ENCODE measurements at places on chromosomes 11 and 22.

- no peak for DNase-seq
These were observed 1.2 kb downstream of the ATXN10 start for GRCh38 chr22:45672564-45673481.

- no peak for DNase-seq
These were observed 70.2 kb upstream of the TP53AIP1 start for GRCh38 chr11:129012880-129013279.

DNA sequence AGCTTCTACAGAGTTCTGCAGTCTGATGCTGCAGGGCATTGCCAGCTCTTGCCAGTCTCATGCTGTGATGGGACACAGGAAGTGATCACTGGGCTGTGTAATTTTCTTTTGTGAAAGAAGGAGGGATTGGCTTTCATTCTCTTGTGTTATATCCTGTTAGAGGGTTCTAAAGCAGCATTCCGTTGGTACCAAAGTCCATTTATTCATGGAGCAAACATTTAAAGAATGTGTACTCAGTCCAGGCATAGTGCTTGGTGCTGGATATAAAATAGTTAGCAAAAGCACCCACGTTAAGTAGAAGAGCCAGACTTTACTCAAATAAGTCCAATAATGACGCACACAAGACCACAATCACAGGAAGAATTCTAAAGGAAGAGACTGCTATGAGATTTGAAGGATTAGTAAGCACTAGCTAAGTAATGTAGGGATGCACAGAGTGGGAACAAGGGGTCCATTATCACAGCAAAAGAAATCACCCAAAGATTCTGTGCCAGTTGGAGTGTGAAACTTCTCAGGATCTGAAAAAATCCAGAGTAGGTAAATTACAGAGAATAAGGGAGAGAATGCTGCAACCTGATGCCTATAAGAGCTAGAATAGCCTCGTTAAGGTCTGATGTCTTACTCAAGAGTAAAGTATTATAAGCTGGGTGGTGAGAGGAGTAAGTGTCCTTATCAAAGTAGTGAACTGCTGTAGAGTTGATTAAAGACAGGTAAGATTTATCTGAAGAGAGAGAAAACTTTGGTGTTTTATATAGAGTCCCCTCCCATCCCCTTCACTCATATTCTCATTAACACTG is 728.3 kb downstream of the METTL15 start:
- DNase-seq: no peak

GRCh38 chr22:50694766-50695420 is 22.3 kb downstream of the SHANK3 start:
- DNase-seq: no peak

GRCh38 chr11:116492600-116492999 is 280.2 kb downstream of the BUD13 start:
- no peak for DNase-seq

DNA sequence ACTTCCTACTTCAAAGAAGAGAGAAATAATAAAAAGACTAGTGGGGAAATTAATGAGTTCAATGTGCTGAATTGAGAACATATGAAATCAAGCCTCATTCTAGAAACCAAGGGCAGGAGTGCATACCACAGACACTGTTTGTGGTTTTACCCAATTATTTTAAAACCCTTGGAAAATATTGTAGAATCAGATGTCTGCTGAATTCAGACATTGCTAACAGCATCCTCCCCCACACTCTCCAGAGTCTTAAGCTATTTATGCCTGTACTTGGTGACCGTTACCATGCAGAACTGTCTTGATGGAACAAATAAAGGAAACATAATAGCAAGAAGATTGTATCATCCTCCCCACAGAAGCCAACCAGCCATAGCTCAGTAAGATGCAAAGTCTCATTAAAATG is 850.1 kb downstream of the NTM start:
- no peak for DNase-seq

- no peak for DNase-seq
These were observed 35.6 kb upstream of the CDON start for GRCh38 chr11:126098204-126098769.

DNA sequence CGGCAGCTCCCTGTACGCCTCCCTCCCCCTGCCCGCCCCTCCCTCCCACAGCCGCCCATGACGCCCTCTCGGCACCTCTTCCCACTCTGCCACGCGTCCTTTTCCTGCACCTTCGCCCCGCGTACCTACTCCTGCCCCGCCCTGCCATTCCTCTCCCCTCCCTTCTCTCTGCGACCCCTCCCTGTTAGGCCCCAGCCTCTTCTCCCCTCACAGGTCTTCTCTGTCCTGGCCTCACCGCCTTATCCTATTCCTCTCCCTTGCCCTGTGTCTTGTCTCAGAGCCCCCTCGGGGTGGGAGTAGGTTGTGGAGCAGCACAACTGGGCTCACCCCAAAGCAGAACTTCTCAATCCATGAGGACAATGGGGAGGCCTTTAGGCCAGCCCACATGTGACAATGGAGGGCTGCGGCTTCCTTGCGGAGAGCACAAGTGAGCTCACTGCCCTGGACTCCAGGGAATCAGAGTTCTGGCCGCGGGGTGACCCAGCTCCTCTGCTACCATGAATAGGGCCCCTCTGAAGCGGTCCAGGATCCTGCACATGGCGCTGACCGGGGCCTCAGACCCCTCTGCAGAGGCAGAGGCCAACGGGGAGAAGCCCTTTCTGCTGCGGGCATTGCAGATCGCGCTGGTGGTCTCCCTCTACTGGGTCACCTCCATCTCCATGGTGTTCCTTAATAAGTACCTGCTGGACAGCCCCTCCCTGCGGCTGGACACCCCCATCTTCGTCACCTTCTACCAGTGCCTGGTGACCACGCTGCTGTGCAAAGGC is 539 bp downstream of the SLC35C1 start:
- DNase-seq: no peak

- no peak for DNase-seq
These were observed 1.9 kb upstream of the FKBP2 start for GRCh38 chr11:64238999-64239398.

DNA sequence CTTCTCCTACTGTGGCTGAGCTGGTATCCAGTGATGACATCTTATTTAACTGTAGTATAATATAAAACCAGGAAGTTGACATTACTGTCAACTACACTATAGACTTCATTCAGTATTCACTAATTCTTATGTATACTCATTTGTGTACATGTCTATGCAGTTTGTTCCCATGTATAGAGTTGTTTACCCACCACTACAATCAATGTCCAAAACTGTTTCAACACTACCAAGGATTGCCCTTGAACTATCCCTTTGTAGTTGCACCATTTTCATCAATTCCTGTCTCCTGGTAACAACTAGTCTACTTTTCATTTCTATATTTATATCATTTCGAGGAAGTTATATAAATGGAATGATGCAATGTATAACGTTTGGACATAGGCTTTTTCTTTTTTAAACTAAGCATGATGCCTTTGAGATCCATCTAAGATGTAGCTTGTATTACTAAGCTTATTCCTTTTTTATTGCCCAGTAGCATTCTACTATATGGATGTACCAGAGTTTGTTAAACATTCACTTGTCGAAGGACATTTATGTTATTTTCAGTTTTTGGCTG is 39.2 kb downstream of the TMEM135 start:
- DNase-seq: no peak

- DNase-seq: no peak
These were observed 46.9 kb downstream of the C11orf96 start for GRCh38 chr11:43989162-43989981.

DNA sequence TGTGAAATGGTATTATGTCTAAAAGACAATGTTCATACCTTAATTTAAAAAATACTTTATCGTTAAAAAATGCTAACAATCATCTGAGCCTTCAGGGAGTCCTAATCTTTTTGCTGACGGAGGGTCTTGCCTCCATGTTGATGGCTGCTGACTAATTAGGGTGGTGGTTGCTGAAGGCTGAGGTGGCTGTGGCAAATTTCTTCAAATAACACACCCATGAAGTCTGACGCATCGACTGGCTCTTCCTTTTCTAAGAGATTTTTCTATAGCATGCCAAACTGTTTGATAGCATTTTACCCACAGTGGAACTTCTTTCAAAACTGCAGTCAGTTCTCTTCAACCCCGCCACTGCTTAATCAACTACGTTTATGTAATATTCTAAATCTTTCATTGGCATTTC is 33.6 kb downstream of the TCF20 start:
- DNase-seq: no peak

DNA sequence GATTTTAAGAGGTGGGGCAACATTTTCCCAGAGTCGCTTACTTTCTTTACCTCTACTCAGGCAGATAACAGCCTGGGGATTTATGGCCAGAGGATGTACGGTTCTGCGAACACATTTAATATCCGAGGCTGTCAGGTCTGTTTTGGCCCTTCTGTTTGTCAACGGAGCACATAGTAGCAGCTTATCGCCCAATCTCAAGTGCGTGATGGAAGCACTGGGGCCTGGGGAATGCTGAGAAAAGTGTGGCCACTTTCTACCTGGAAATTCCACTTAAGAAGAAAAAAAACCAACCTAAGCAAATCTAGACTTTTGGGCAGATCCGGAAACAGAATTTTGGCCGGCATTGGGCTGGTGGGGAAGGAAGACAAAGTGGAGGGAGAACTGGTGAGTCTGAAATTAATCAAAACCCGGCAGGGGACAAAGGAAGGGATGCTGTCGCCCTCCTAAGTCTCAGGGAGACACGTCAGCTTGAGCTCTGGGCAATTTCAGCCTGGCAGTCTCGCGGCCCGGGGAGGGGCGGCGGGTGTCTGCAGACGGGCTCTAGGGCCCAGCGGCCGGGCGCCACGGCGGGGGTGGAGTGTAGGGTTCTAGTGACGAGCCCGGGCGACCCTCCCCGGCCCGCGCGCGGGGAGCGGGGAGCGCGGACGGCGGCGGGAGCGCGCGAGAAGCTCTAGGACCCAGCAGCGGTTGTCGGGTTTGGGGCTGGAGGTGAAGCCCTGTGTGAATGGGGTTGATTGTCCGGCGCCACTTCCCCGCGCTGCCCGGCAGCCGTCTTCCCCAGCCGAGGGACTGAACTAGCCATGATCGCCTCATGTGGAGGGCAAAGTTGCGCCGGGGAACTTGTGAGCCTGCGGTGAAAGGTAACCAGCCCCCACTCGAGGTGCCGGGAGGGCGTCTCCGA is at the start of gene AMOTL1:
Gene AMOTL1 (plus strand): TSS at position 656 of the 901 bp plus-strand sequence. CDS start 156 bp downstream, at position 812.
- DNase-seq: no peak

GRCh38 chr11:2536440-2536989 is 91.7 kb downstream of the KCNQ1 start:
- no peak for DNase-seq

DNA sequence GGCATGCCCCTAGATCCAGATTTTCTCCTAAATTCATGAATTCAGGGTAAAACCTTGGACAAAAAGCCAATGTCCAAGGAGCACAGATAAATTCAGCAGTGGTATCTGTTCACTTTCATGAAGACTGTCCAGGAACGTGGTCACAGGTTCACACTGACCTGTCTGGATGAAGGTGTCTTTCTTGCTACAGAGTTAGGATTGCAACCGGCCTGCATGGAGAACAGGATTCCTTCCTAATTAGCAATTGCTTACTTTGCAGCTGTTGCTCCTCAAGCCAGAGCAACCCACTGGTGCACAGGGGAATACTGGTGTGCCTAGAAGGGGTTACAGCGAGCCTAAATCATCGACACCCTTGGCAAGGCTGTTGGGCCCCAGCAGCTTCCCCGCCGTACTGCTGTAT is 47.6 kb downstream of the LMO2 start:
- no peak for DNase-seq

DNA sequence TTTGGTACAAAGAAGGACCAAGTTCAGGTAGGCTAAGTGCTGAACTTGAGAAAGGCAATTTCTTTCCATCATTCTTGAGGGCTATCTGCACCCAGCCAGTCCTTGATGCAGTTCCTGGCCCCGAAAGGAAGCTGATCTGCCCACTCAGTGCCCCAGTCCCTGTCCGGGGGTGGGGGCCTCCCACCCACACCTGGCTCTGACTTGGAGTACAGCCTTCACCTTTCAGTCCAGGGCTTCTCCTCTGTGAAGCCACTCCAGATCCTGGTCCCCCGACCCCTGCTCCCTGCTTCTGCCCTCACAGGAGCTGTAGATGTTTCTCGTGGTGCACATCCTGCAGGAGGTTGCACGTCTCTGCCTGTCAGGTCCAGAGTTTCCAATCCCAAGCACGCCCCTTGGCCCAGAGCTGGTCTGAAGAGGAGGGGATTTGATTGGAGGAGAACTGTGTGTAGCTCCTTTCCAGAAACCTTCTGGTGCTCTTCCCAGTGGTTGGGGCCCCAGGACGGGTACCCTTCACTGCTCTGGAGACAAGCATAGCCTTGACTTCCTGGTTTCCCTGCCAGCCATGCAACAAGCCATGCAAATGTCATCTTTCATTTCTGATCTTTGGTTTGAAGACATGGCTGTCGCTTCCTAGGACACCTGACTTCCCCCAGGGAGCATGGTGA is 75.3 kb downstream of the BCR start:
- no peak for DNase-seq

GRCh38 chr11:31803813-31804311 is 7.3 kb downstream of the PAX6 start:
- no peak for DNase-seq

- DNase-seq: no peak
These were observed 71.1 kb downstream of the PPFIBP2 start for GRCh38 chr11:7584910-7585309.

- no peak for DNase-seq
These were observed 38.0 kb upstream of the ASPHD2 start for GRCh38 chr22:26391091-26391490.

DNA sequence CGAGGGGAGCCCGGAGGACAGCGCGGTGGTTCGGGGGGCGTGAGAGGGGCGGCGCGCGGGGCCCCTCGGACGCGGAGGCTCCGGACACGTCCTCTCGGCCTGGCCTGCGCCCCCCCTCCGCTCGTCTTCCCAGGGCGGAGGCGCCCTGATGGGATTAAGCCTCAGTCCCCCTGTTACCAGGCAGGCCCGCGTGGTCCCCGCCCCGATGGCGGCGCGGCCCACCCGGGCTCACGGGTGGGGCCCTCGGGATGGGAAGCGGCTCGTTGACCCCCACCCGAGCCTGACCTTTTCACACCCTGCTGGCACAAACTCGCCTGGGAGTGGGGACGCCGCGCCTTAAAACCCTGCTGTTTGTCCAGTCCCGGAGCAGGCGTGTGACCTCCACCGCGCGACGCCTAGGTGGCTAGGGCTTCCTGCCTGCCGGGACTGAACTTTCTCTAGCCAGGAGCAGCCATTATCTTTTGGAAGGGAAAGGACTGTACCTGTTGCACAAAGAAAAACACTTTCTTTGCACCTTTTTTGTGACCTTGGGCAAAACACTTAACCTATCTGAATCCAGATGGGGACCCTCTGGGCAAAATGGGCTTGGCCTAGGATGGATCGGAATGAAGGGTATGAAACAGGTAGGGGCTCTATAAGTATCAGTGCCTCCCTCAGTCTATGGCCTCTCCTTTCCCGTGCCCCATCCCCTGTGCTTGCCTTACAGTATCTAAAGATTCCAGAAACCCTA is 1.0 kb downstream of the KIAA1671 start:
- DNase-seq: no peak

- DNase-seq: no peak
These were observed 143.5 kb downstream of the NXPE2 start for GRCh38 chr11:114821621-114822412.

- DNase-seq: no peak
These were observed 6.7 kb downstream of the CHRM1 start for GRCh38 chr11:62914416-62914815.

GRCh38 chr22:40758390-40758789 is 60.8 kb downstream of the SLC25A17 start:
- DNase-seq: no peak

Data from activated T-cell treated with anti-CD3 and anti-CD28 coated beads, Interleukin-2, amount 50 U/mL, for 4 hours (primary cell).